Peyer's patch (tissue), 4 donors: ENCODE measurements at places on chromosomes 2 and 18. TPM values are rescaled to one million over a fixed set of nuclear protein-coding genes. Genes with fewer than 3 reads are reported as not detected.
A peak's percentile ranks its signal among the peaks of the same experiment; 100 is the strongest.

DNA sequence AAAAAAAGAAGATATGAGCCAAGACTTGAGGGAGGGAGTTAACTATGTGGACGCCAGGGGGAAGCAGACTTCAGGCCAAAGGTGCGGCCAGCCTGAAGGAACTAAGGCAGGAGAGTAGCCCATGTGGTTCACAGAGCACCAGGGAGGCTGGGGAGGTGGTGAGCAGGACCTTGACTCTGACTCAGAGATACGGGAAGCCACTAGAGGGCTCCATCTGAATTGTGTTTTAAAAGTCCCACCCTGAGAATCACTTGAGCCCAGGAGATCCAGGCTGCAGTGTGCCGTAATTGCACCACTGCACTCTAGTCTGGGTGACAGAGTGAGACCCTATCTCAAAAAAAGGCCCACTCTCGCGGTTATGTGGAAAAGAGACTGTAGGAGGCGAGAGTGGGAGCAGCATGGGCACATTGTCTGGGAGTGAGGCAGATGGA, 12.3 kb downstream of the CEP192 start:
- no peaks in the 10 kb centered on the region for H3K4me1 ChIP-seq
- no peak overlapping the region for H3K4me3 ChIP-seq
- no peaks in the 10 kb centered on the region for H3K27me3 ChIP-seq
- no peak overlapping the region for H3K27ac ChIP-seq

DNAJC5G gene
- not detected for total RNA-seq

DNA sequence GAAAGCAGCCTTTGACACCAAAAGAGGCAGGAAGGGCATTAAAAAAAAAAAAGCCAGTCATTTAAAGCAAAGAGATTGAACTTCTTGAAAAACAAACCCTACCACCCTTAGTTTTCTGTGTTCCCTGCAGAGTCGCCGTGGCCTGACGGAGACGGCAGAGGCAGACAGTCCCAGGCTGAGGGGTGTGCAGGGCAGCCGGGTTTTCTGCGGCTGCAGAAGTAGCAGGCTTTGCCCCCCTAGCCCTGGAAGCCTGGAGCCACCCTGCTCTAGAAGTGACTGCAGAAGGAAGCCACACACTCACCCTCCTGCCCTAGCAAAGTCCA, 2.8 kb downstream of the INPP5D start:
- peak overlapping the region; percentile 63 for H3K4me3 ChIP-seq
- no peak for DNase-seq
- H3K36me3 ChIP-seq, result no peaks in the 10 kb centered on the region
- peaks cover 32% of the 10 kb centered on the region for H3K4me1 ChIP-seq

DNA sequence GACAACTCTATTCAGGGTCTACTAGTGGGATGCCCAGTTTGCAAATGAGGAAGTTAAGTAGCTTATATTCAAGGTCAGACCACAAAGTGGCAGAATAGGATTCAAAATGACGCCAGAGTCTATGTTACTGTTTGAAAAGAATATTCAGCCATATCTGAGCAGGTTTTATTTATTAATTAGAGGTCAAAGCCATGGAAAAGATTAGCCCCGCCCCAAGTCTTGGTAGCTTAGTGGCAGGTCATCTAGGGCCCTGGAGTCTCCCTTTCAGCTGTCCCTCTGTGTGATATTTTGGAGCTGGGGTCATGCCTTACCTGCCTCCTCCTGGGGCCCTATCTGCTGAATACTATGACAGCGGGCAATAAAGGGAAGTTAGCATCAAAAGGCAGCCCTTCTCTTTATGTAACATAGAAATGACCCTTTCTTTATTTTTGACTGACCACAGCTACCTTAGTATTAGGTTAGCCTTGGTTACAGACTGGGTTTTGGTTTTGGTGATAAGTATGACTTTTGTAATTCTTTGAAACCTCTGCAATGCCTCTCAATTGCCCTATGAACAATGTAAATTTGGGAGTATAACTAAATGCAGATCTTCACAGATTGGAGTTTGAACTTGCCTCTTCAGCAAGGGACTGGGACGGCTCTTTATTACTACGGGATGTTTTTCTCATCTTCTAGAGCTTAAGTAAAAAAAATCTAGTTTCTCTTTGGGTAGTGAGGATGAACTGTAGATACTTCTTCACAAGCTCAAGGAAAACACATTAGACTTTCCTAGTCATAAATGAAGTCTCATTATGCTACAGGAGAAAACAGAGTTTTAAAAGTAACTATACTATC, 153.0 kb upstream of the ITGA4 start:
- H3K27ac ChIP-seq, result peak overlapping the region; percentile 79
- no peak overlapping the region for H3K4me3 ChIP-seq
- no peaks in the 10 kb centered on the region for H3K27me3 ChIP-seq
- no peak for DNase-seq
- no peaks in the 10 kb centered on the region for H3K36me3 ChIP-seq

DNA sequence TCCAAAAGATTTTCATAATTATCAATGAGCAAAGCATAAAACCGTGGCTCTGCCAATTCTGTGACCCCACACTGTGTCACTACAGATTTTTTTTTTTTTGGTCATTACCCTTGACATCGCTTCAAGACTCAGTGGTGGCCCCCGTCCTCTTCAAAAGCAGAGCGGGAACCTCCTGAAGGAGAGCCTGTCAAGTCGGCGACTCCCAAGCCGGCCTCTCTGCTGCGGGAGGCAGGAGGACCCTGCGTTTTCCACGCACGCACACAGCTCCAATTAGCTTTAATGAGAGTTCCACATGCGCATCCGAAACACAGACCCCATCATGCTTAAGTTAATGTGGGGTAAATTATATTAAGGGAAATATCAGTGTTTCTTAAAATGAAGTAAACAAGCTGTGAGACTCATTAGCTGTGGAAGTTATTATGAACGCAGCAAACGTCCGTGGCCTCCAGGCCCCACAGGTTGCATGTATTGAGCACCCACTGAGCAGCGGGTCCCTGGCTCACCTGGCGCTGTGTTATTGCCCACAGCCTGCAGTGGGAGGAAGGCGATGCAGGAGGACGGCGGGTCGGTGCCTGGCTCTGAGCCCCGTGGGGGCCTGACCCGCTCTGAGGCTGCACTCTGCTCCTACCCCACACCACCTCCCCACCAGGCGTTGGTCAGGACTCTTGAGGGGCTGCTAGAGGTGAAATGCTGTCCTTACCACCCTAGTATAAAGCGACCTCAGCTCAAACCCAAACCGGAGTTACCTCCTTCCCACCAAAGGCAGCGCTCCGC, 181.0 kb upstream of the SALL3 start:
- H3K27ac ChIP-seq, result no peak overlapping the region
- no peak overlapping the region for H3K4me3 ChIP-seq
- no peaks in the 10 kb centered on the region for H3K36me3 ChIP-seq

- H3K4me3 ChIP-seq, result no peak overlapping the region
- H3K36me3 ChIP-seq, result no peaks in the 10 kb centered on the region
- H3K27ac ChIP-seq, result no peak overlapping the region
- H3K4me1 ChIP-seq, result no peaks in the 10 kb centered on the region
These were observed 40.1 kb downstream of the MTCL1 start for GRCh38 chr18:8745355-8746014.

XDH gene
- 94.4 TPM for total RNA-seq

GRCh38 chr2:212592695-212593094, 54.1 kb upstream of the ERBB4 start:
- H3K4me1 ChIP-seq, result no peaks in the 10 kb centered on the region
- no peak for DNase-seq
- H3K4me3 ChIP-seq, result no peak overlapping the region
- no peaks in the 10 kb centered on the region for H3K27me3 ChIP-seq
- H3K27ac ChIP-seq, result no peak overlapping the region
- no peaks in the 10 kb centered on the region for H3K36me3 ChIP-seq

DNA sequence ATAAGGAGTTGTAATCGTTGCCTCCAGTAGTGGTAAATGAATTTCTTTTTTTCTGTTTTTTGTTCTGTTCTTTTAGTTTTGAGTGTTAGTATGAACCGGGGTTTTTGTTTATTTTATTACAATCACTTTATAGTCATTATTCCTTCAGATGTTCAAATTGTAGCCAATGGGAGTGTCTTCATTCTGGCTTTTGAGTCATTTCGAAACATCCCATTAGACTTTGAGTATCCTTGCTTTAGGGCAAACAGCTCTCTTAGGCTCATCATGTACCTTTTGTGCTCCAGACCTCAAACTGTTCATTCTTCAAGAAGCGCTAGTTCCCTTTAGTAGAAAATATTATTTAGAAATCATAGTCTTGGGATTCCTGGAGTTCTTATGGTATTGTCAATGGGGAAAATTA, 54.2 kb upstream of the PAX3 start:
- H3K36me3 ChIP-seq, result no peaks in the 10 kb centered on the region
- H3K27me3 ChIP-seq, result no peaks in the 10 kb centered on the region
- no peaks in the 10 kb centered on the region for H3K4me1 ChIP-seq
- DNase-seq, result no peak
- no peak overlapping the region for H3K4me3 ChIP-seq
- no peak overlapping the region for H3K27ac ChIP-seq

DNA sequence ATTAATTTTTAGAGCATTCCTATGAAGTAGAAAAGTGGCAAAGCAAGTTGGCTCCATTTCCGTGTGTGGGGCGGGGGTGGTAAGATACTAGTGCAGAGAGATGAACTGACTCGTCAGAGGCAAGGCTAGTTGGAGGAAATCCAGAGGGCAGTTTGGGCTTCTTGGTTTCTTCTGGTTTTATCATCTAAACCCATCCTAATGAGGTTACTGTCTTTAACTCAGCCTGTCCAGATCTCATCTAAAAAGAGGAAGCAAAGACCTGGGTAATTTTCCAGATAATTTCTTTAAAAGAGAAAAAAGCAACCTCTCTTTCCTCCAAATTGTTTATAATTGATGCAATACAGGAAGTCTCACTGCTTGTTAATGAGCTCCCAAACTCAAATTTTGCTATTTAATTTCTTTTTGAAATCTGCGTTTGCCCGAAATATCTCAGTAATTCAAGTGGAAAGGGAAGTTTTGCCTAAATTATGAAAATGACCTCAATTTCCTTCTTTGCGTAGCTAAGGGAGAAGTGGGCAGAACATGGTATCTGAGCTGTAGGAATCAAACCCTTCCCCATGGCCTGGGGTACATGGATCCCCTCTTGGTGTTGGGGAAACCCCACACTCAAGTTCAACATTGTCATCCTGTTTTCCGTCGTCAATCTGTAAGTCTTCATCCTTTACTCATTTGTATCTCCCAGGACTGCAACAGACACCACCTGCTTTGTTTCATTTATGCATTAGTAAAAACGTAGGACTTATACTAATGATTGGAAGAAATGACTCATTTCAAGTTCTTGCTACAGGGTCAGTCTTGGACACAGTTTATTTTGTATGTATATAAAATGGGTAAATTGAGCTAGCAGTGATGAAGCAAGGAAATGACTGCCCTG, 89.1 kb upstream of the KLF7 start:
- no peak overlapping the region for H3K4me3 ChIP-seq
- H3K27me3 ChIP-seq, result no peaks in the 10 kb centered on the region
- H3K4me1 ChIP-seq, result no peaks in the 10 kb centered on the region
- DNase-seq, result no peak
- peak overlapping the region; percentile 34 for H3K27ac ChIP-seq

- H3K36me3 ChIP-seq, result no peaks in the 10 kb centered on the region
- DNase-seq, result no peak
- H3K27ac ChIP-seq, result no peak overlapping the region
- H3K27me3 ChIP-seq, result no peaks in the 10 kb centered on the region
- H3K4me1 ChIP-seq, result no peaks in the 10 kb centered on the region
These were observed 268.3 kb upstream of the MGAT5 start for GRCh38 chr2:133985563-133985962.

GRCh38 chr2:176704282-176704858, 435.1 kb downstream of the MTX2 start:
- no peak for DNase-seq
- H3K27me3 ChIP-seq, result no peaks in the 10 kb centered on the region

ATG4B gene
- 272 TPM for total RNA-seq

GRCh38 chr2:202718614-202719013, 83.8 kb downstream of the FAM117B start:
- DNase-seq, result no peak
- H3K4me1 ChIP-seq, result no peaks in the 10 kb centered on the region
- no peaks in the 10 kb centered on the region for H3K36me3 ChIP-seq

- peaks cover 7% of the 10 kb centered on the region for H3K4me1 ChIP-seq
- H3K4me3 ChIP-seq, result peak within 1 kb of the TSS; percentile 76
- no peaks in the 10 kb centered on the region for H3K36me3 ChIP-seq
These were observed at the start of gene WDSUB1 for GRCh38 chr2:159285929-159286708. Gene WDSUB1 (minus strand): TSS chr2:159286703. CDS start chr2:159283069, 3,634 bp downstream.

- no peaks in the 10 kb centered on the region for H3K36me3 ChIP-seq
- no peak overlapping the region for H3K4me3 ChIP-seq
- DNase-seq, result no peak
- H3K27ac ChIP-seq, result no peak overlapping the region
- H3K4me1 ChIP-seq, result no peaks in the 10 kb centered on the region
These were observed 239.0 kb downstream of the OSR1 start for GRCh38 chr2:19119326-19120001.

DNA sequence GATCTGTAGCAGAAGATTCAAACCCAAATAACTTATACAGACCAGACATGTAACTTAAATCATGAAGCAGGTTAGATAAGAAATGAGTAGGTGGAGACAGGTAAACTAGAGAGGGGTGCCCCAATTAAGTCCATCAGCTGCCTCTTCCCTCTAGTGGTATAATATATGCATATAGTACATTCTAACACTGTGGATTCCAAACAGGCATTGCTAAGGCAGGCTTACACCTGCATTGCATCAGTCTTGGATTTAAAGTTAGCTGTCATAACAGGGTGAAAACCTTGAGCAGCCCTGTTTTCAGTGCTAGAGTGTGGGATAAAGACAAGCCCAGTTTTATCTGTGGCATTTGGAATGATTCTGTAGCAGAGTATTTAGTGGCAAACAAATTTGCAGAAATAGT, 63.4 kb downstream of the NYAP2 start:
- DNase-seq, result no peak
- H3K27me3 ChIP-seq, result no peaks in the 10 kb centered on the region
- no peak overlapping the region for H3K4me3 ChIP-seq
- no peak overlapping the region for H3K27ac ChIP-seq
- H3K36me3 ChIP-seq, result no peaks in the 10 kb centered on the region
